ENCODE measurements at places on chromosomes 13 and 19.

- no peak for DNase-seq
Measured at GRCh38 chr19:30394481-30395151, 22.4 kb downstream of the ZNF536 start.

DNA sequence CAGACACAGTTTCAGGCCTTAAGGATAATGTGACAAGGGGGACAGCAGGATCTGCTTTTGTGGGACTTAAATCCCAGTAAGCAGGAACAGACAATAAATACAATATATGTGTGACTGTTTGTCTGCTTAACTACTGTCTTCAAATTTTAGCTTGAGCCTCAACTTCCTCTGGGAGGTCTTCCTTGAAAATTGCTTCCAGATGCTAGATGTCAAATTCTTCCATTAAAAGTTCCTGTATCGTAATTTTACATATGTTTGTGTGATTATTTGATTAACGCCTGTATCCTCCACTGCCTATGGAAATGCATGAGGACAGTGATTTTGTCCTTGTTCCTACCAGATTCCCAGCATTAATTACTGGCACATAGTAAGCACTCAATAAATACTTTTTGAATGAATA, 385.5 kb downstream of the NDFIP2 start:
- no peak for DNase-seq

DNA sequence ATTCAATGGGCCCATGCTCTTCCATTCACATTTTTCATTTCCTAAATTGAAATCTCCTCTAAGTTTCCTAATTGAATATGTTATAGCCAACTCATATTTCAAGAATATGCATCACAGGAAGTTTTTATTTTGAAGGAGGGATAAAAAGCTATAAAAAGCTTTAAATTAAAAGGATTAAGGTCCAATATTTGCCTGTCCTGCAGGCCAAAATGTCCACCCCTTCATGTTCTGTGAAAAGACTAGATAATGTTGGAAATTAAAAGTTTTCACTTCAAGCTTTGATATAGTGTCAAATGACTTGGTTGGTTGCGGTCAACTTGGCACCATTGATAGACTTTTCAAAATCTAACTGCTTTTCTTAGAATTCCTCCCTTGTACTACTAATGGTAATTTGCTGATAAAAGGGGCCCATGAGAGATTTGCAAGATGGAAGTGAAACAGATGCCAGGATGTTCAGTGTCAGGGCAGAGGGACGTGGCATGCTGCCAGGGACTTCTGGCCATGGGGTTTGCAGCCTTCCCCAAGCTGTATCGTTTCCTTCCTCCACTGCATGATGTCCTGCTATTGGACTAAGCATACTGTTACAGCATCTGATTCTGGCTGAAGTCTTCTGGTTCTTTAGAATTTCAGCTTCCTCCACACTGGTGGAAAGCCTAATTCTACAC, 547.3 kb upstream of the MIR17HG start:
- DNase-seq = no peak

DNA sequence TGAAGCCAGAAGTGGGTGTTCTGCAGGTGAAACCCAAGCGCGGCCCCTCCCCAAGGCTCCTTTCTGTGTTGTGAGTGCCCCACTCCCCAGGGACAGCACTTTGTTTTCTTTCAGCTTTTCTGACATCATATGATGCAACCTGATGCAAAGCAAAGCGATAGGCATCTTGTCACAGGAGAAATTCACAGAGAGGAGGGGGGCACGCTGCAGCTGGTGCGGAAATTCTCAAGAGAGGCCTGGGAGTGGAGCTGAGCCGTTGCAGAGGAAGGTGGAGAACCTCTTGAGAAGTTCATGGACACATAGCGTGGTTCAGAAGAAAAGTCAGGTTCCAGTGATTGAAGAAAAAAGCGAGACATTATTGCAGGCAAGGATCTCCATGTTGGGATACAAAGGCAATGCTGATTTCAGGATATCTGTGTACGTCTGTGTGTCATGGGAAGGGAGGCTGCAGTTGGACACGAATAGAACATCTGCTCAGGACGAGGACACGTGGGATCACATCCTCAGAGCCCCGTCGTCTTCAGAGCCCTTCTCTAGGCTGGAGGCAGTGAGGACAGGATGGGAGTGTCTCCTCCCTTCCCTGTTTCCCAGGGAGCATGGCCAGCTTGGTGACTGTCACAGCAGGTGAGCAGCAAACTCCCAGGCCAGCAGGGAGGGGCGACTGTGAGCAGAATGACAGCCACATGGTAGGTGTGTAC, 79.2 kb downstream of the IRS2 start:
- no peak for DNase-seq

DNA sequence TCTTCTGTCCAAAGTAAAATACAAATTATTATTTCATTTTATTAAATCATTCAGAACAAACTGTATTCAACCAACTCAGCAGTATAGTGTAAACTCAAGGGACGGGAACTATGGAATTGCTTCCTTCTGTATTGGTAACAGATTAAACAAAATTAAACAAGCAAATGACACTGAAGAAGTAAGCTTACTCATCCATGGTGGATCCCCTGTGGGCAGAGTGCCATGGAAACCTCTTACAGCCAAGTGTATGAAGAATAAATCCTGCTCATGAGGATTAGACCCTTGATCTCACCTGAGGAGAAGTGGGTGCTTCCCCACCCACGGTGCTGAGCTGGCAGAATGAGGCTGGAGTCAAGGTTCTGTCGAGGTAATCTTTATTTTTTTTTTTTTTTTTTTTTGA, 18.0 kb upstream of the RFXAP start:
- DNase-seq = no peak

- no peak for DNase-seq
Measured at GRCh38 chr13:50140153-50140552, 124.9 kb downstream of the KCNRG start.

- peak; percentile 90 for DNase-seq
Measured at GRCh38 chr19:10419646-10420443, 493 bp upstream of the PDE4A start.

GRCh38 chr13:111211789-111212516, 96.8 kb downstream of the ARHGEF7 start:
- DNase-seq = peak; percentile 90

- no peak for DNase-seq
Measured at GRCh38 chr13:109332506-109333499, 453.6 kb downstream of the IRS2 start.

GRCh38 chr13:33107361-33107760, 91.1 kb downstream of the KL start:
- DNase-seq = no peak

All from islet precursor cell (in vitro differentiated cells).